ENCODE measurements at places on chromosomes 7 and 10.

DNA sequence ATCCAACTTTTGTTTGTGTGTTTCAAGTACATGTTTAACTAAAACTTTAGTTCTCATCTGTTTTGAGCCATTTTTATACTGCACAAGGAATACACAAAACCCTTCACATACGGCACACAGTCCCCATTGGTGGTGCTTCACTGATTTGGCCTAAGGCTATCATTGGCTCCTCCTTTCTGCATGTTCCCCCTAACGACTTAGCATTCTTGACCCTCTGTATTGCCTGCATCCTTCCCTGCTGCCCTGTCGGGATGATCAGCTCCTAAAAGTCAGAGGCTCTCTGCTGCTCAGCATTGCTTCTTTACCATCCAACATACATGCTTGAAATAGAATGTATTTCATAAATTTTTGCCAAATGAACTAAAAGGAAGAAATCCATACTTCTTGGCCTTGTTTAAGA, 111.4 kb upstream of the ABCB5 start:
- DNase-seq = no peak

DNA sequence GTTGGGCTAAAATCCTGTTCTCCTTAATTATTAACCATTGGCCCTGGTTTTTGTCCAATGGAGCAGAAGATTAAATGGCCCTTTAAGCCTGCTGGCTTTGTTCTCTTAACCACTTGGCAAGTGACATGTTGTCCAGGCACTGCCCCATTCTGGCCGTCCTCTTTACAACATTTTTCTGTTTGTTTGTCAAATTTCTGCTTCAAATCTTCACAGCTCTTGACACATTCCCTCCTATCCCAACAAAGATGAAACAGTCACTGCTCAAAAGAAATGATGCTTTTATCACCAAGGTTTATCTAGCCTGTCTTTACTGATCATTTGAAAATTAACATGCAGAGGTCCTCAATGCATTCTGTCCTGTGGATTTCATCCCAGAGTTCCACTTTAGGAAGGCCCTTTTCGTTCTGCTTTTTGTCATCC, 700.4 kb downstream of the KCNMA1 start:
- no peak for DNase-seq

GRCh38 chr7:136914016-136914415, 45.6 kb downstream of the CHRM2 start:
- no peak for DNase-seq

- no peak for DNase-seq
Measured at GRCh38 chr10:132447446-132448247, 50.6 kb downstream of the PWWP2B start.

GRCh38 chr10:70549962-70550458, 52.5 kb downstream of the PRF1 start:
- peak; percentile 74 for DNase-seq

GRCh38 chr7:150732786-150733481, 4.3 kb upstream of the GIMAP5 start:
- no peak for DNase-seq

DNA sequence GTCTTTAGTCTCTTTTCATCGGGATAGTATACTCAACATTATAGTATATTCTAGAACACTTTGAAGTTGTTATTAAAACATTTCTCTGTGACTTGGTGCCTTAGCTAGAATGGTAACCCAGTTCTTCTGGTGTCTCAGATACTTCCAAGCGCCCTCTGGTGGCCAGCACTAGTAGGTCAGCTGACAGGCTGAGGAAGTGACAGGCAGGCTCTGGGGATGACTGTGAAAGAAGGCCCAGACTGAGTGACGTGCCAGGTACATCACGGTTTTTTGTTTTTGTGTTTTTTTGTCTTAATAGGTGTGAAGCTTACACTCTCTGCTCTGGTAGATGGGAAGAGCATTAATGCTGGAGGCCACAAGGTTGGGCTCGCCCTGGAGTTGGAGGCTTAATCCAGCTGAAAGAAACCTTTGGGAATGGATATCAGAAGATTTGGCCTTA, 5.1 kb downstream of the COMTD1 start:
- DNase-seq = peak; percentile 80

GRCh38 chr10:70494966-70495365, 16.4 kb downstream of the PALD1 start:
- DNase-seq = no peak

DNA sequence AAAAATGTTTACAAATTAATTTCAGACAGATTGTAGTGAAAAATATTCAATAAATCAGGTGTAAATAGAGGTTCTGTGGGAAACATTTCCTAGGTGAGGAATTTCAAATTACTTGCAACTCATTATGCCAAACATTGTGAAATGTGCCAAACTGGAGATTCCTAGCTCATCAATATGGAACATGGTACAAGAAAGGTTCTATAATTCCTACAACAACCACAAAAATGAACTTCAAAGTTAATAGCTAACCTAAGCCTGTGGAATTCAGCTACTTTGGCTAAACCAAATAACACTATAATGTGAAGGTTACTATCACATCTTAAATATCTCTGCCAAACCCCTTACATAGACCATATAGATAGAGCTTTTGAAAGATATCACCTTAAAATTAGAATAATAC, 223.3 kb upstream of the HGF start:
- DNase-seq = no peak

DNA sequence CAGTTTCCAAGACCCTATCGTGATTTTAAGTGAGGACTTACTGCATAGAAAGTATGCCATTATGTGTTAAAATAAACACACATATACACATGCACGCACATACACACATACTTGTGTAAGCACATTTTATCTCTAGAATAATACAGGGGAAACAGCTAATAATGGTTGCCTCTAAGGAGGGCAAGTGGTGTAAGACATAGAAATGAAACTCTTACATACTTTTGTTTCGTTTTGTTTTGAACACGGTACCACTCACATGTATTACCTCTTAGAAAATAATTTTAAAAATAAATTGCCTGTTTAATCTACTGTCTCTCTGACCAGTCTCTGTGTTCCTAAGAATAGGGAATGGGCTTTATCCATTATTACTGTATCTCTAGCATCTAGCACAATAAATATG, 49.2 kb downstream of the HERPUD2 start:
- no peak for DNase-seq

DNA sequence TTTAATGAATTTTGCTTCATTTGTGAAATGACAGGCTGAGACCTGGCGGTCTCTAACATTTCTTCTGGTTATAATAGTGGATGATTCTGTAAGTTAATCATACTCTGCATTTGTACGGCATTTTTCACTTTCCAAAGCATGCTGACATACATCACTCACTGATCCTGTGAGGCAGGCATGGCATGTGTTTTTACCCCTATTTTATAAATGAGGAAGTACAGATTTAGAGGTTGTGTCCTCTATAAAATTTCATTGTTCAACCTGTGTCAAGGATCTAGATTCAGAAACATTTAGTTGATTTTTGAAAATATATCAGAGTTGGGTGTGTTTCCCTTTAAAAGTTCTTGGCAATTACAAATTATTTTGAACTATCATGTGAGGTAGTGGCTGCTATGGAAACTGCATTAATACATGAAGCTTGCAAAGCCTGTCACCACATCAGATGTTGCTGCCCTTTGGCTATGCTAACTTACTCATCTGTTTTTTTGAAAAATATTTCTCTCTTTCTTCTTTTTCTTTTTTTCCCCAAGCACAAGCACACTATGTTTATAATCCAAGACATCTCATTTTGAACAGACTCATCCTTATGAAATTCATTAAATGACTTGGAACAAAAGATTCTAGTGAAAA, 172.7 kb downstream of the GNAI1 start:
- no peak for DNase-seq

DNA sequence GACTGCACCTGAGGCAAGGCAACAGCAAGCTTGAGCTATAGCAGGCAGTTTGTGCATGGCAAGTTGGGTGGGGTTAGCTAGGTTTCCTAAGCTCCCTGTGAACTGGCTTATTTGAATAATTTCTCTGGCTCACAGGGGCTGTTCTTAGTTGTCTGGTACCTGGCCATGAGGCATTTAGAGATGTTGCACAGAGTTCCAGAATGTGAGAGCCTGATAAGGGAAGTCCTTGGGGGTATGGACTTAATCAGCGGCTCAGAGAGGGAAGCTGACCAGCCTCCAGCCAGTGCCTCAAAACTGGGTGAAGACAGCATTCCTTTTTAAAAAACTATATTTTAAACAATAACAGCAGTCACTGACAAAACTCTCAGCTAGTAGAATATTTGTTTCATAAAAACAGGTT, 307.4 kb downstream of the FZD1 start:
- DNase-seq = no peak

- no peak for DNase-seq
Measured at GRCh38 chr7:74222851-74223710, 13.3 kb downstream of the LAT2 start.

DNA sequence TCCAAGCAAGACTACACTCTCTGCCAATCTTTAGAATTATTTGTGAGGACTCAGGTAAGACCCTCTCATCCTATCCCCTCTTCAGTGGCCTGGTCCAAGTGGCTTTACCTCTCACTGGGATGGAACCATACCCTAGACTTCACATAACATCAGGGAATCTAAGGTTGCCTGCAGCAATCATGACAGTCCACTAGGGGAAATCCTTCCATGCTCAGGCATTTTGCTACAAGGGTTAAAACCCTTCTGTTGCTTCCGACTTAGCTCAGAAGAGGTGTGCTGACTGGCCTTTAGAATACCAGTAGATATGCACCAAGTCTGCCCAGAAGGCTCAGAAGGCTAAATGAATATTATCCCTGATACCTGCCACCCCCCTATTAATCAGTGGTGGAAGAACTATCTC, 24.9 kb upstream of the NPS start:
- no peak for DNase-seq

DNA sequence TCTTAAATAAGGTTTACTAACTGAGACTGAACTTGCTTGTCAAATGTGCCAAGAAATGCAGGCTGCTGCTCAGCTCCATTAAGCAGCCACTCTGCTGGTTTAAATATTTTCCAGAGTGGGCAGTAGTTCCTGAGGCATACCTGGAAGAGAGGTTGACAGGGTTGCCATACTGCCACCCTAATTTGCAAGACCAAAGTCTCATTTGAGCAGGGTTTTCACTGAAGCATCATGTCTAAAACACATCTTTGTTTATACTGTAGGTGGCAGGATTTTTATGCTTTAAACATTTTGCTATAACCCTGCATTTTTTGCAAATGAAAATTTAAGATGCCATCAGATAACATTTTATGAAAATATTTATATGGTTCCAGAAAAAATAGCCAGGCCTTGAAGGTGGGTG, 618.0 kb upstream of the LRRTM3 start:
- peak; percentile 3 for DNase-seq

DNA sequence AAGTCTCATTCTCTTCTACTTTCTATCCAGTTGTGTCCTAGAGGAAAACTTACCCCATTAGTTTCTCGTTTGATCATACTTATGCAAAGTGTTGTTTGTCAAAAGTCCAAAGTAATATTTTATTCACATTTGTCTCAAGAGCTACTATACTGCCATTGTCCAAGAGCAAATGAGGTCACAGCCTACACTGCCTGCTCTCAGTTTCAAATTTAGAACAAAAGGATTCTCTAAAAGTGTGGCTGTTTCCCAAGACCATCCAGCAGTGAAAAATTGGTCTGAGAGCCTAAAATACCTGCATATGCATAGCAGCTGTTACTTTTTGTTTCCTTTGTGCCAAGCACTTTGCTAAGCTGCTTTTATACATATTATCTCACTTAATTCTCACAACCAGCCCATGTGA, 439.5 kb upstream of the NFE2L3 start:
- DNase-seq = no peak

DNA sequence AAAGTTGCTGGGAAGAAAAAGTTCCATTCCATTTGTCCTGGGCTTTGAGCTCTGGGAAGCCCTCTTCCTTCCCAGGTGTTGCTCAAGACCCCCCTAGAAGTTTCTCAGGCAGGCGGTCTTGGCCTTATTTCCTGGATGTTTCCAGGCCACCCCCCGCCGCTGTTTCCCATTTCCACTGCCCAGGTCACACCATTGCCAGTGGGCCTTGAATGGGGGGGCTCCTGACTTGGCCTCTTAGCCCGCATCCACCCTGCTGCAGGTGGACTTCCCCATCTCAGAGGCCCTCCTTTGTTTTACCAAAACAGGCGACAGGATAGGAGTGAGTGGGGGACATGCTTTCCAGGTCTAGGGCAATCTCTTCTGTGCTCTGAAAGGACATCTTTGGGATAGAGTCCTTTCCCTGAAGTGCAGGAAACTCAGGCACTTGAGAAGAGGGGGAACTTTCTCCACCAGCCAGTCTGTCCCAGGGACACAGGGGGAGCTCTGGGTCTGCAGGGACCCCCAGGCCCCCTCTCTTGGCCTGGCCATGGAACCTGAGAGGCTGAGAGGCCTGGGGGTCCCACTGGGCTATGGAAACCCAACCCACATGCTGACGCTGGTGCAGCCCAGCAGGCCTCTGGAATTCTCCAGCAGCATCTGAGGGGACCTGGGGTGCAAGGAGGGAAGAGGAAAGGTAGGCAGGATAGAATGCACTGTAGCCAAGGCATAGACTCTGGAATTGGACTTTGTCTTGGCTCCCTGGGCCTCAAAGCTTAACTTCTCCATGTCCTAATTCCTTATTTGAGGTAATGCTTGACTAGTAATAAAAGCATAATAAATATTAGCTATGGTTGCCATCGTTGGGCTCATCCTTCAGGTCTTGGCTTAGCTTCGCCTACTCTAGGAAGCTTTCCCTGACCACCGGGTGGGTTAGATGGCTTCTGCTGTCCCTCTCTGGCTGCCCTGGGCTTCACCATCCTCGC, 17.6 kb downstream of the NEURL1 start:
- no peak for DNase-seq

DNA sequence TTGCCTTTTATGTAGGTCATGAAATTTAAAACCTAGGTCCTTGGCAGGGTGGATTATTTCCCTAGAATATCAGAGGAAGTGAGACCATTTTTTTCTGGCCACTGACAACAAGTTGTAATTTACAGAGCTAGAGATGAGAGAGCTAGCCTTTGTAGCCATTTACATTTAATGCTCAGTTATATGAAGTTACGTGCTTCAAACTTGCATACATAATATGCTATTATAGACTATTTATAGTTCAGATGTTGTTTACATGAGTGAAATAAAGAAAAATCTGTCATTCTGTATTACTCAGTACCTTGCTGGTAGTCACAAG, 234.9 kb upstream of the MBL2 start:
- no peak for DNase-seq

DNA sequence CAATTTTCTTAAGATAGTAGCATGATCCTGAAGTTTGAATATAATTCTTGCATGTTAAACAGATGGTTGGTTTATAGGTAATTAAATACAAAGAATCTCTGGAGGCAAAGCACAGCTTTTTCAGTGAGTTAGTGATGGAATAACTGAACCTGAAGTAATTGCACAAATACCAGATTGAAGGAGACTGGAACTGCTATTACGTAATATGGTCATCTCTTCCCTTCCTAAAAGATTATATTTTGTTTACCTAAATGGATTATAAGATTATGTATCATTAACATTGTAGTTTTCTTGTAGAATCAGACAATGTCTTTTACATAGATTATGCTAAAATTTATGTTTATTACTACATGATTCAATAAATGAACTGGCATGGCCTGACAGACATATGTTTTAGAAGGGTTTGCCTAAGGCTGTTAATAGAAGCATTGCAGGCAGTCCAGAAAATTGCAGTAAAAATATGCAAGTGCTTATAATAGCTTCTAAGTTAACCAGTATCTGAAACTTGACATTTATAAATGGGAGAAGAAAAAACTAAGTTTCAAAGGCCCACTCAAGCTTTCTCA, 35.8 kb upstream of the GPR37 start:
- DNase-seq = no peak
